ENCODE measurements at places on chromosomes 2 and 18. TPM values are rescaled to one million over a fixed set of nuclear protein-coding genes. Genes with fewer than 3 reads are reported as not detected.

DNA sequence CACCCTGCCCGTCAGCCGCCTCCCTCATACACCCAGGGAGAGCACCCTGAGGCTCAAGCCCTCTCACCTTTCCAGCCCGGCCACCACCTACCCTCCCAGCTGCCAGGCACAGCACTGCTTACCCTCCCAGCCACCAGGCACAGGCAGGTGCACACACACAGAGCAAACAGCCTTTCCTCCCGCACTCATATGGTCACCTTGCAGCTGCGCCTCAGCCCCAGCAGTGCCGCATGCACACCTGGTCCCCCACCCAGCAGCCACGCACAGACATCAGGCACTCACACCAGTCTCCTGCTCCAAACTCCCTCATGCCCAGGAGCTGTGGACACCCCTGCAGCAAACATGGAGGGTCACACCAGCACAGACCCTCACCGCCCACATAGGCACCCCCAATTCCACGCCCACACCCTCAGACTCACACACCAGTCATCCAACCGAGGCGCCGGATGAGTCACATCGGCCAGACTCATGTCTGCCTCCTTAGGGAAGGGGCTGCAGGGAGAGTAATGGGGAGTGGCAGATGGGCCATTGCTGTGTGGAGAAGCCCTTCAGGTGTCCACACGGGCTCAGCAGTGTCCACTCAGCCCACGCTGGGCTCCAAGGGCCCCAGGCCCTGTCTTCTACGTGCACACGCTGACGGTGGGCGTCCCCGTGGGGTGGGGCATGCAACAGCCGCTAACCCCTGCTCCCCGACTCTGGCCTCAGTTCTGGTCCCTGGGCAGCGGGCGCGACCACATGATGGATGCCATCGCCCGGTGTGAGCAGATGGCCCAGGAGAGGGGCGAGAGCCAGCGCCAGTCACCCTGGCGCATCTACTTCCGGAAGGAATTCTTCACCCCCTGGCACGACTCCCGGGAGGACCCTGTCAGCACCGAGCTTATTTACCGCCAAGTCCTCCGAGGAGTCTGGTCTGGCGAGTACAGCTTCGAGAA is 22.3 kb upstream of the GPR17 start:
- no peak for ATAC-seq

Gene REV1
- 26.0 TPM for total RNA-seq

GRCh38 chr2:65153515-65153914 is 23.6 kb upstream of the RAB1A start:
- peak; percentile 69 for ATAC-seq

Gene CROCC2
- 0.12 TPM for total RNA-seq

DNA sequence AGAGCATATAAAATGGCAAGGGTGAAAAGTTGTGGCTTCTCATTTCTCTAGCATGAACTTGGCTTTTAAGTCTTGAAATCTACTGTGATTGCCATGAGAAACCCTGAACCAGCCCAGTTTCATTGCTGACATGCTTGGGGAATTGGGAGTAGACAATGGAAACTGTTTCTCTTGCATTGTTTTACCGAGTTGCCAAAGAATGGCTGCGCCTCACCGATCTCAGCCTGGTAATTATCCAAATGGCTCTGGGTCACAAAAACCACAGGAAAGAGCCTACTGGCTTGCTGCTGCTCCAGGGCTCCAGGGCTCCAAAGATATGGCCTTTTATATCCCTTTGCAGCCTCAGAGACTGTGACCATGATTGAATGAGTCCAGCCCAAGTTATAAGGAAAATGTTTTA is 310.4 kb upstream of the NT5C1B start:
- no peak for ATAC-seq

All from esophagus mucosa (tissue), 1 donor.